ENCODE measurements at places on chromosomes 12 and 14.

- DNase-seq: no peak
These were observed 22.8 kb downstream of the ITPK1 start for GRCh38 chr14:93092606-93093556.

GRCh38 chr12:11642785-11643184, 6.7 kb upstream of the ETV6 start:
- no peak for DNase-seq

- DNase-seq: no peak
These were observed 14.8 kb downstream of the CEP290 start for GRCh38 chr12:88127099-88127498.

DNA sequence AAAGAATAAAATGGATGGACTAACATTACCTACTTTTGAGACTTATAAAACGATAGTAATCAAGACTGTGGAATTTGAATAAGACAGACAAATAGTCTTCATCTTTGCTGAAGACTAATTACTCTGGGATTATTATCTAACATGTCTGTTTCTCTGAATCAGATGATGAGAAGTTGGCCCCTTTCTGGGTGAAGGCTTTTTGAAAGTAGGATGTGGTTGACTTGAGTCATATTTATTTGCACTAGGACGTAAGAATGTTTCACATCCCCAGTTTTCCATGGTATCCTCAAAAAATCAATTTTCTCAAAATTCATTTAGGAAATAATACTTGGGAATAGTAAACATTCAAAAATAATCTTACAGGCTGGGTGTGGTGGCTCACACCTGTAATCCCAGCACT, 31.8 kb downstream of the PKP2 start:
- DNase-seq: no peak

DNA sequence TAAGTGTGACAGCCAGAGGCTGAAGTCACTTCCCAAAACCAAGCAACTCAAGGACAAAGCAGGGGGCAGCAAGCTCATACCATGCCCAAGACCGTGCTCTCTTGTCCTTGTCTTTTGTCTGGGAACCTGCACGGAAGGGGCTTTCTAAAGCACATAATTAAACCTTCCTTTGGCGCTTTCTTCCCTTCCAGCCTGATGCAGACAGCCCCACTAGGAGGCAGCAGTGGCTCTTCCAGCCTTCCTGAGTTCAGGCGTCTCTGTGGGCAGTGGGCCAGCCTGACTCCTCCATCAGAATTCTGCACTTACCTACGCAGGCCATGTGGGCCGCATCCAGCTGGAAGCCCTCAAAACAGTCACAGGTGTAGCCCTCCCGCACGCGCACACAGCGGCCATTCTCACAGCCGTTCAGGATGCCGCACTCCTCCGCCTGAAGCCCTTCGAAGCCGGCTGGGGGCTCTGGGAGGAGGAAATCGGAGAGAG, 7.6 kb downstream of the ISCA2 start:
- peak; percentile 80 for DNase-seq

- DNase-seq: no peak
These were observed 15.4 kb downstream of the DGLUCY start for GRCh38 chr14:91129261-91129660.

DNA sequence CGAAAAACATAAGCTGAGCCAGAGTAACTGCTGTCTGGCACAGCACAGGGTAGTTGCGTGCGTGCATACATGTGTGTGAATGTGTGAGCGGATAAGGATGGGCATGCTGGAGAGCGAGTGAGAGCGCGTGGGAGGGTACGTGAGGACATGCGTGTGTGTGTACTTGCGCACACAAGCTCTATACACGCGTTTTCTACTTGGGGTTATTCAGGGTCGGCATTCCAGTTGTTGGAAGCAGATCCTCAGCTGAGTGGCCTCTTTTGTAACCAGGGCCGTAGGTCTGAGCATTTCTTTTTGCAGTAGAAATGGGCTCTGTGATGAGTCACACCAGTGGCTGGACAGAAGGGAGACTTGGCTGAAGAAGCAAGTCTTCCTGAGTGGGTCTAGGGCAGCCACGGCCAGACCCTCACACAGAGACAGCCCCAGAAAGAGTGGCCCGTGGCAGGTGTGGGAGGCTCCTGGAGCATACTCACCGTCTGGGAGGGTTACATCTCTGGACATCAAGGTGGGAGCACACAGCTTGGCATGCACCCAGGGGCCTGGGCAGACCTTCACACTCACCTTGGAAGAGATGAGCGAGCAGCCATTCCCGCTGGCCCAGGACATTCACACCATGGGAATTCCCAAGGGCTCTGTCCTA, 78.0 kb downstream of the LRRC74A start:
- peak; percentile 61 for DNase-seq

- no peak for DNase-seq
These were observed 166.8 kb downstream of the MYRFL start for GRCh38 chr12:69991690-69992288.

- no peak for DNase-seq
These were observed 23.9 kb upstream of the IGF1 start for GRCh38 chr12:102504280-102504679.

GRCh38 chr14:51996148-51996746, 6.9 kb downstream of the RTRAF start:
- DNase-seq: peak; percentile 59

DNA sequence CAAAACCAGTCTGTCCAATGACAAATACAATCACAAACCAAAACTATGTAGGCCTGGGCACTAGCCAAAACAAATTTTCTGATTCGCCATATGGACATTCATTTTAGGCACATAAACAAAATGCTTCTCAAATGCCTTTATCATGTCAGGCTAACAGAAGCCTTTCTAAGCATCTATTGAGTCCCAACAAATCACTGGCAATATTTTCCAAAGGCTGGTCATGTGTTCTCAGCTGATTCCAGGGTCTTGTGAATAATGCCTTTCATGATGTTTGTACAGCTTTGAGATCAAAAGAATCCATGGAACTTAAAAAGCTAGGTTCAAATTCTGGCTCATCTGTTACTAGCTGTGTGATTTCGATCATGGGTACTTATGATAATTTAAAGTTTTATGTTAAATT, 16.1 kb downstream of the FSCB start:
- DNase-seq: no peak

- DNase-seq: no peak
These were observed 255.3 kb downstream of the AEBP2 start for GRCh38 chr12:19694627-19695026.

GRCh38 chr12:24530689-24531088, 418.2 kb downstream of the BCAT1 start:
- no peak for DNase-seq

GRCh38 chr12:11621797-11622423, 27.6 kb upstream of the ETV6 start:
- DNase-seq: no peak

DNA sequence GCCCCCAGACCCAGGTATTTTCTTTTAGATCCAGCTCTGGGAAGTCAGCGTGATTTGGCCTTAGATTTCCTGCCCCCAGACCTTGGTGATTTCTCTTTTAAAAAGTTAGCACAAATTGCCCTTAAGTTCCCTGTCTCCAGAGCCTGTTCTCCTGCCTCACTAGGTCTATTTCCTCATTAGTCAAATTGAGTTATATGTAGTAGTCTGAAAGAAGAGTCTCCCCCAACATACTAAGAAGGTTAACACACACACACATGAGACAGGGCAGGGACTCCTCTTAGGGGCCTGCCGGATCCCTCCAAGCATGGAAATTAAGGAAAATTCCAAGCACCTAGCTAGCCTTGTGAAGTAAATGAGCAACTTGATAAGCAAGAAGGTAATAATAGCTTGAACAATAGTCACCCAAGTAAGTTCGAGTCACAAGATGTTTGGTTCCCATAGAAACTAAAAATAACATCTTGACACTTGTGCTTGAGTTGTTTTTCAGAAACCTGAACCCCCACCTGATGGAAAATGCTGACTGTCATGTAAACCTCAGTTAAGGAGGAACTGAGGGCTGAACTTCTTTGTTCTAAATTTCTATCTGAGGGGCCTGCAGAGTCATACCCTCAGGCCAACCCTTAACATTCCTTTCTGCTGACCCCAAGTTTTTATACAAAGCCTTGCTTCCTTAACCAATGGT, 51.6 kb downstream of the CAND1 start:
- no peak for DNase-seq

GRCh38 chr14:74634481-74634880, 22.4 kb upstream of the LTBP2 start:
- DNase-seq: no peak

- no peak for DNase-seq
These were observed at the start of gene CLEC2D for GRCh38 chr12:9669534-9669933. CLEC2D (plus strand) TSS chr12:9669713; CDS start chr12:9669735, 22 bp downstream.

DNA sequence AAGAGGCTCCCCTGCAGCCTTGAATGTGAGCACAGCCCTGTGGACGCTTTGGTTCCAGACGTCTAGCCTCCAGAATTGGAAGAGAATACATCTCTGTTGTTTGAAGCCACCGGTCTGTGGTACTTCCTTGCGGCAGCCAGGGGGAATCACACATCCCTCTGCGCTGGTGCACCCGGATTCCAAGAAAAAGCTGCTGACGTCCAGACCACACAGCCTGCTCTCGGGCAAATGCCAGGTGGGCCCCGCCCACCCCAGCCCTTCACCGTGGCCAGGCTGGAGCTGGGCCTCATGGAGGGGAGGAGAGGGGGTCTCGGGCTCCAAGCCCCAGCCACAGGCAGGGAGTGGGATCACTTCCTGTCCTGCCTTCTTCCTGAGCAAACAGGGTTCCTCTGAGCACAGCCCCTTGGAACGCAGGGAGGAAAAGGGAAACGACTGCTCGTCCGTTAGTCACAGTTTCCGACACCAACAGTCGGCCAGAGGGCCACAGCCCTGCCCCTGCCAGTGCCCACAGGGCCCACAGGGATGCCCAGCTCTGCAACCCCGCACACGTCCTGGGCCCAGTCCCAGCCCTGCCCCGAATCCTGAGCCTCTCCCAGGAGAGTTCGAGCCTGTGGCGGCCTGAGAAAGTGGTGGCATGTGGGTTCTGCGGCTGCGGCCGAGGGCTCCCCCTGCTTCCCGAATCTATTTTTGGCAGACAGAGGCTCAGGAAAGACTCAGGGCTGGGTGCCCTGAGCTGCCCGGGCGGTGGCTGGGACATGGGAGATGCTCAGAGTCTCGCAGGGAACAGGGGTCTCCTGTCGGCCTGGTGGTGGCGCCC, 85.3 kb downstream of the RFLNA start:
- peak; percentile 82 for DNase-seq

GRCh38 chr14:99063620-99064225, 208.3 kb downstream of the BCL11B start:
- no peak for DNase-seq

GRCh38 chr12:26870491-26871419, 37.8 kb upstream of the ITPR2 start:
- no peak for DNase-seq

- DNase-seq: no peak
These were observed 130.3 kb downstream of the TGFB3 start for GRCh38 chr14:75851574-75851866.
